ENCODE measurements at places on chromosomes 6 and 20. TPM values are rescaled to one million over a fixed set of nuclear protein-coding genes. Genes with fewer than 3 reads are reported as not detected.

GRCh38 chr6:85006362-85006761 is 242.0 kb upstream of the TBX18 start:
- DNase-seq = no peak

DNA sequence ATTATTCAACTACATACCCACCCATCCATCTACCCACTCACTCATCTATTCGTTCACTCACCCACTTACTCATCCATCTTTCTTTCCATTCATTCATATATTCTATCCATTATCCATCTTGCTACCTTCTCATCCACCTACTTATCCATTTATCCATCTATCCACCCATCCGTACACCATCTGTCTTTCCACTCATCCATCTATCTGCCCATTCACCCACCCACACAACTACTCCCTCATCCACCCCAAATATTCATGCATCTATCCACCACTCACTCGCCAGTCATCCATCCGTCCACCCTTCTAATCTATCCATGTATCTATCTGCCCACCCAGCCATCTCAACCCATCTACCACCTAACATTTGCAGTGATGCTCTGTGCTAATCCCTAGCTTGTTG is 13.6 kb upstream of the KCNB1 start:
- DNase-seq = no peak

DNA sequence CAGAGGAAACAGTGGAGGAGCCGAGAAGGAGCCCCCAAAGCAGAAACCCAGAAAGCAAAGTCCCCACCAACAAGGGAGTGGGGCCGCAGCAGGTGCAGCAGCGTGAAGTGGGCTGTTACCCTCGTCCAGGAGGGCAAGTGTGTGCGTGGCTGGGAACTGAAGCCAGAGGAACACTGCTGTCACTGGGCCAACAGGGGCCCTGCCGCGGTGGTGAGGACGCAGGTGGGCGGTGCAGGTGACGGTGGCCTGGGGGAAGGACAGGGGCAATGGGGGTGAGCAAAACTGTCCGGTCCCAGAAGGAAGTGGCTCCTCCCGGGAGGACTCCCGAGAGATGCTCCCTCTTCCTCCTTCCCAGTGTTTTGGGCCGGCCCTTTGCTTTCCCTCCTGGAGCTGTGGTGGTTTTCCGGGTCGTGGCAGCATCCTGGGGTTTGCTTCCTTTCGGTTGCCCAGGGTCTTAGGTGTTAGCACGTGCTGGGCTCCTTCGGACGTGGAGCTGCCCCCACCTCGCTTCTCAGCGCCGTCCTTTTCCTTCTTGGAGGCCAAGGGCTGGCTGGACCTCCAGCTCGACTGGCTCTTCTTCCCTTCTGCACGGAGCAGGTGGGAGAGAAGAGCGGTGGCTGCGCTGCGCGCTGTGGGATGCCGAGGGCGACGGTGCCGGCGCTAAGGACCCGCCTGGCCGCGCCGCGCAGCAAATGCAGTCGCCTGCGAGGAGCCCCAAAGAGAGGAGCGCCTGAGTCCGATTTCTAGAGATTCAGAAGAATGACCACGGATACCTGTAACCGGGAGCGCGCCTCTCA is 62.7 kb upstream of the SLC2A12 start:
- no peak for DNase-seq

GRCh38 chr6:15994814-15995459 is 133.9 kb upstream of the MYLIP start:
- no peak for DNase-seq

DNA sequence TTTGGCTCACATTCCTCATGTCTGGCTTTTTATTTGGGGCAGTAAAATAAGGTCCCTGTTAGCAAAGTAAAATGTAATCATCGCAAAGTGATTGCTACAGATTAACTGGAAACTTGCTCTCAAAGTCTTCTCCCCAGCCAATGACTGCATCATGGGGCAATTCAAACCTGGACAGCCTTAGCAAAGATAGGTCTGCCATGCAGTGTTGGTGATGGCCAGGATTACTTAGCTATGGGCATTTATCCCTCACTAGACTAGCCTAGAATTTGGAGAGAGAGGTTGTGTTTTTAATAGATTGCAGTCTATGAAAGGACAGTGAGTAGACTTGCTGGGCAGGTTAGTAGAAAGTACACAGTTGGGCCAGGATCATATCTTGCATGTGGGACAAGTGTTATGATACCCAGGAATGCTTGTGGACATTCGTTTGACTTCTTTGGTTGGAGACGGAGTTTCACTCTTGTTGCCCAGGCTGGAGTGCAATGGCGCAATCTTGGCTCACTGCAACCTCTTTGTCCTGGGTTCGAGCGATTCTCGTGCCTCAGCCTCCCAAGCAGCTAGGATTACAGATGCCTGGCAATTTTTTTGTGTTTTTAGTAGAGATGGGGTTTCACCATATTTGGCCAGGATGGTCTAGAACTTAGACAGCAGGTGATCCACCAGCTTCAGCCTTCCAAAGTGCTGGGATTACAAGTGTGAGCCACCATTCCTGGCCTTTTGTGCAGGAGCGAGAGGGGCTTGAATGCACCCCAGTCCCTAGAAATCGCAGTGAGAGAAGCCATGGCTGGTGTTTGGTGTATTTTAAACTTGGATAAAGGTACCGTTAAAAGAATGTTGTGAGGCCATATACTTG is 3.4 kb downstream of the RPS12 start:
- no peak for DNase-seq

- DNase-seq = no peak
These were observed 469 bp downstream of the STX16 start for GRCh38 chr20:58651559-58651945.

- no peak for DNase-seq
These were observed 18.5 kb downstream of the NSFL1C start for GRCh38 chr20:1448081-1448620.

DNA sequence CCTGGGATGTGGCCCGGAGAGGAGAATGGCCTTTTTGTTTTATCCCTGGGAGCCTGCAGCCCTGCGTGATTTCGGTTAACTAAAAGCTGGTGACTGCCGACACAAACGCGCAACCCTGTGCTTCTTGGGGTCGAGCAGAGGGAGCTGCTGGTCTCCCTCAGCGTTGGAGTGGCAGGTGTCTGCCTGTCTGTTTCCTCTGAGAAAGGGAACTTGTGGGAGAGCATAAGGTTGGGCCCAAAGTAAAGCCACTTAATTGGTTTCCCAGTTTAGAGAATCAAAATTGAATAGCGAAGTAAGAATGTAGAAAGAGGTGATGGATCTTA is 500 bp downstream of the LTV1 start:
- no peak for DNase-seq

- DNase-seq = no peak
These were observed 62.2 kb downstream of the FILIP1 start for GRCh38 chr6:75431379-75431778.

DNA sequence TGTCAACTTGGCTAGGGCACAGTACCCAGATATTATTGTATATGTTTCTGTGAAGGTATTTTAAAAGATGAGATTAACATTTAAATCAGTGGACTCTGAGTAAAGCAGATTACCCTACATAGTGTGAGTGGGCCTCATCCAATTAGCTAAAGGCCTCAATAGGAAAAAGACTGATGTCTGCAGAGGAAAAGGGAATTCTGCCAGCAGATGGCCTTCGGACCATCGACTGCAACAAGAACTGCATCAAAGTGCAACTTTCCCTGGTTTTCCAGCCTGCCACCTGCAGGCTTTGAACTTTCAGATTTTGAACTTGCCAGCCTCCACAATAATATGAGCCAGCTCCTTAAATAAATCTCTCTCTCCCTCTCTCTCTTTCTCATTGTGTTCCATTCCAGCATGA is 80.5 kb downstream of the IMPG1 start:
- DNase-seq = no peak

GRCh38 chr6:32105433-32105832 is 3.7 kb downstream of the TNXB start:
- DNase-seq = no peak

DNA sequence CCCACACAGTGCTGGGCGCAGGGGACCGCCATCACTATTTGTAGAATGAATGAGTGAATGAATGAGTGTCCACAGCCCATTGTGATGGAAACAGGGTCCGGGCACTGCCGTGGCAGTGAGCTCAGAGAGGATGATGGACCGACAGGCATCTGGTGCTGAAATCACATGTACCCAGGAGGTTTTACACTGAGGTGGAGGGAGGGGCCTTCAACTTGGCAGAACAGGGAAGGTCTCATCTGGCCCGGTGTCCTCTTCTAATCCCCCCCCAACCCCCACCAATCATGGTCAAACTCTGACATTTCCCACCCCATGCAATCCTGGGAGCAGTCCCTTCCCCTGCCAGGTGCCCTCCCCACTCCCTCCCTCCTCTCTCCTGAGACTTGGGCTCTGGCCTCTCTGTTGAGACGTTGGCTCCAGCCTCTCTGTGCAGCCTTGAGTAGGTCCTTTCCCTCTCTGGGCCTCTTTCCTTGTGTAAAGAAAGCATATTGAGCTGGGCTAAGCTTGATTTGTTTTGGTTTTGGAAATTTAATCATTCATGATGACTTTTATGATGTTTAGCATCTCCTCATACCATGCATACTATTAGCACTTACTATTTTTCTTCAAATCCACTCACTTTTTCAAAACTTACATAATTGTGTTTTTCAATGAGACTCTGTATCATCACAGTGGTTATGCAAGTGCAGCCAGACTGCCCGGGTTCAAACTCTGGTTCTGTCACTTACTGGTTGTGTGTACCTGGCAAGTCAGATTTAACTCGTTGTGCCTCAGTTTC is 10.8 kb downstream of the KIAA1755 start:
- no peak for DNase-seq

Gene CD24
- 1.7 TPM for total RNA-seq

Gene MAFB
- total RNA-seq = 0.52 TPM

Gene PGC
- not detected for total RNA-seq

Gene RNF39
- not detected for total RNA-seq

Gene MAS1
- total RNA-seq = not detected

Data from MG63 (cell line).